ENCODE measurements at places on chromosomes 1 and 21.

DNA sequence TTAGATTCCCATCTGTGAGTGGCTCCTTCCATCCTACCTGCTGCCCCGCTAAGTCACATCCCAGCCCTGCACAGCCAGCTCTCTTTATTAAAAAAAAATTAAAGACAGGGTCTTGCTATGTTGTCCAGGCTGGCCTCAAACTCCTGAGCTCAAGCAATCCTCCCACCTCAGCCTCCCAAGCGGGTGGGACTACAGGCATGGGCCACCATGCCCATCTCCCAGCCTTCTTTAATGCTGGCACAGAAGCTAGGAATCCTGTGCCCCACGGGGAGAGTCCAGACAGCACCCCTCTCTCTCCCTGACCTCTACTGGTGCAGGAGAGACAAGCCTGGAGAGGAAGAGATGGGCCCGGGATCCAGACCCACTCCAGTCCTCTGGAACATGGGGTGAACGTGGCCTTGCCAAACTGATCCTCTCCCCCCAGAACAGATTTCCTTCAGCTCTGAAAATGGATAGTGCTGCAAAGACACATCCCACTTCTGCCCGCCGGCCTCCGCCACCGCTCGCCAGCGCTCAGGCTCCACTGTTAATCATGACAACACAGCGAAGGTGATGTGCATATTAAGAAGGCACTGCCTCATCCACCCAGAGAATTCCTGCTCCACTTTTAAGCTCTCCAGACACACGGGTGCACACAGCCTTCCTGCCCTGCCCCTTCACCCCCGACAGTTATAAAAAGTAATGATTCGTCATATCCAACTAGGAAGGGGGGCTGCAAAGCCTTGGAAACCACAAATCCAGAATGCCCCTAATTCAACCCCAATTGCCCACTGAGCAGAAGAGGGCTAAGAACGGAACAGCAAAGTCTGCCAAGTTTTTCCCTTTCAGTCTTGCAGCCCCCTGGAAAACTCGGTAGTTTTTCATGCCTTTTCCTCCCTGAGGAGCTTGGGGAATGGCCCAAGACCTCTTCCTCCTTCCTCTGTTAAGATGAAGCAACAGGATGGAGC lies 68.1 kb downstream of the MRPL37 start:
- DNase-seq = no peak

- no peak for DNase-seq
Measured at GRCh38 chr1:15762546-15762945, 4.0 kb downstream of the FBLIM1 start.

DNA sequence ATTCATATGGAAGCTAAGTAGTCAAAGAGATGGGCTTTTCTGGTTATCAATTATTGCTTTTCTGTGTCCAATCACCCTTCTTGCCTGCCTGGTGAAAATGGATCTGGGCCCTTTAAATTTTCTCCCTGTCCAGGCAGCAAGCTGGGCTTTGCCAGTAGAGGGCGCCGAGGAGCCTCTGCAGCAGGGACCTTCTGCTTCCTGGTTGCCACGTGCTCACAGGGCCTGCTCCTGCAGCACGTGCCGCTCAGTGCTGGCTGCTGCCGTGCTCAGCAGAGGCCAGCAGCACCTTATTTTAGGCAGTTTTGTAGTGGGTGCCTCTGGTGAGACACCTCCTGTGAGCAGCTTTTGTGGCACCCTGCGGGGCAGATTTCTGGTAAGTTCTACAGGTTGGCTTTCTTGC lies 4.0 kb downstream of the ACTL8 start:
- no peak for DNase-seq

GRCh38 chr1:183905508-183906113 lies 100.7 kb downstream of the RGL1 start:
- no peak for DNase-seq

DNA sequence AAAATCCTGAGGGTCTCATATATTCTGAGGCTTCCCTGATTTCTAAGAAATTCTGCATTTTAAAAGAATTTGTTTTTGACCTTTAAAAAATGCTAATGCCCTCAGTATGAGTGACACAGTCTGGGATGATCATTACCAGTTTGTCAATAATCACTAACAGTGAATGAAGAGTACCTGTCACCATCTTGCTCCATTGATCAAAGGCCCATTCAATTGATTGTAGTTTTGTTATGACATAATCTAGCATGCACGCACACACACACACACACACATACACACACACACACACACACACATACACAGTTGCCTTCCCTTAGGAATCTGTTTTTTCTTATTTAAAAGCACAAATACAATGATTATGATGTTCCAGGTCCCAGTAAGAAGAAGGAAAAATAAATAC lies 250.4 kb downstream of the NFIA start:
- no peak for DNase-seq

DNA sequence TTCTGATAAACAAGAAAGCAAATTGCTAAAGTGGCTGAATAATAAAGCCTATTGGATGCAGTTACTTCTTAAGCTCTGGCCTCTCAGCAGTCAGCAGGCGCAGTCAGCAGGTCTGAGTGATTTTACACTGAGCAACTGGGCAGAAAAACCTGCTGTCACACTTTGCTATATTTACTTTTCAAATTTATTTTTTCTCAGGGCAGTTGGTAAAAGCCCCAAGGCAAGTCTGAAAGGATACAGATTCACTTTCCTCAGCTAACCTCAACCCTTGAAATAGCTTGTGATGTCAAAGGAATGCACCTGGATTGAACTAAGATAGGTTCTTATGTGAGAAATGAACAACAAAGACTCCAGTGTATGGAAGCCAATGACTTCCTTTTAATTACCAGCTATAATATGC lies 34.0 kb downstream of the ATP5PF start:
- no peak for DNase-seq

GRCh38 chr1:38050397-38051078 lies 3.9 kb upstream of the POU3F1 start:
- no peak for DNase-seq

DNA sequence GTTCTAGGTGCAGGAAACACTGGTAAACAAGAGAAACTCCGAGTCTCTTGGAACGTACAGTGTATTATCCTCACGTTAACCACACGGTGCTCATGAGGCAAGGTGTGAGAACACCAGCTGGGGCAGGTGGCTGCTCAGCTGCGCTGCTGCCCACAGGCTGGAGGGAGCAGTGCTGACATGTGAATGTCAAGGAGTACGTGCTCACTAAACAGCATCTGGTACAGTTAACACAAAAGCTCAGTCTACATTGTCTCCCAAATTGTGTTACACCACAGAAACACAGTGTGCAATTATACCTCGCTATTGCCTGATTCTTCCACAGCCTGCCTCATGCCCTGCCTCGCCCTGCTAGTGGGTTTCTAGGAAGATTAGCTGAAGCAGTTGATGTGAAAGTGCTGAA lies 138.4 kb downstream of the GLIS1 start:
- DNase-seq = no peak

DNA sequence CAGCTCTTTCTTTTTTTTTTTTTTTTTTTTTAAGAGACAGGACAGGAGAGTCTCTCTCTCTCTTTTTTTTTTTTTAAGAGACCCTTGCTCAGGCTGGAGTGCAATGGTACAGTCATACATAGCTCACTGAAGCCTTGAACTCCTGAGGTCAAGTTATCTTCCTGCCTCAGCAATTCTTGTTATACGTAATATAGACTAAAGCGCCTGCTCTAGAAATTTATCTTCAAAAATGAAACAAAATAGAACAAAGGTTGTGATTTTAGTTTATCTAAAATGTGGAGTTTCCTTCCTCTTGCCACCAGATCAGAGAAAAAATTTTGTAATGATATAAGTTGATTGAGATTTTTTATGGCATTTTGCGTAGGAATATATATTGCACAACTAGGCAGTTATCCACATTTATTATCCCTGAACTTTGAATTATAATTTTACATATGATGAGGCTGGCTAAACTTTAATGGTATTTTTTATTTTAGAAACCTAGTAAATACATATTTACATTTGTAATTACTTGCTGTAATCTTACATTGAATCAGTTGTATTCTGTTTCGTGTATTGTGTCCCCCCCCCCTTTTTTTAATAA lies 44.2 kb downstream of the MTF2 start:
- no peak for DNase-seq

Measured in H54 (cell line).